Activated T-cell treated with anti-CD3 and anti-CD28 coated beads, Interleukin-2, amount 50 U/mL, for 4 hours (primary cell): ENCODE measurements at places on chromosomes 16 and 17.
A peak's percentile ranks its signal among the peaks of the same experiment; 100 is the strongest.

DNA sequence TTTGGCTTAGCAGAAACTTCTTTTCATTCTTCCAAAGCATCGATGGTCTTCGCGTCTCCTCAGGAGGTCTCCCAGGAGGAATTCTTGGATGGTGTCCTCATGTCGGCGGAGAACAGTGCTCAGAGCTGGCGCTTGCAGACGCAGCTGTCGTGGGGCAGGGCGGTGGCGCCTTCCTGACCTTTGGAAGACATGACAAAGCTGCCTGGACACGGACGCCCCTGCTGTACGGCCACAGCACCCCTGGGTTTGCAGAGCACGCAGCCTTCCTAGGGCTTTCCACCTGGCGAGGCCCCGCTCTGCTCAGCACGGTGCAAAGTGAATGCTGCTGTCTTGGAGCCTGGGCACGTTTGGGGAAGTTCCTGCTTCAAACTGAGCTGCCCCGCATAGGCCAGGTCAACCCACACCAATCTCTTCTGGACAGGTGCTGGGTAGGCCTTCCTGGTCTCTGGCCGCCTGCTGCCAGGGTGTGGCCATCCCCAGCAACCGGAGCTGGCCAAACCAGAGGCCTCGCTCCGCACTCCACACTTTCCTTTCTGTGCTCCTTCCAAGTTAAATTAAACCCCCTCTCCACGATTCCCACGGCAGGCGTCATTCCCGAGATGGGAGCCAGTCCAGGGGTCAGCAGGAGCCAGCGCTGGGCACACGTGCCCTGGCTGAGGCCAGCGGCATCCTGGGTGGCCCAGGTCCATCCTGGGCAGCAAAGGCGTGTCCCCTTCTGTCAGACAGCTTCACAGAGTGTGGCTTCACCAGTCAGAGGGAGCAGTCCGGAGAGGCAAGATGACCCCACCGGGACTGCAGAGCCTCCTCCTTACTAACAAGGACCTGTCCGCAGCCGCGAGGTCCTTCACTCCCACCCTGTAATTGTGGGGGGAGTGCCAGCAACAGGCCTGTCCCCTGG, 15.0 kb upstream of the KREMEN2 start:
- no peak for DNase-seq

- no peak for DNase-seq
Measured at GRCh38 chr17:14902297-14902696, 362.8 kb downstream of the PMP22 start.

GRCh38 chr16:49913720-49914119, 57.8 kb upstream of the ZNF423 start:
- DNase-seq, result no peak

GRCh38 chr16:80372341-80372740, 168.5 kb upstream of the DYNLRB2 start:
- DNase-seq, result no peak

GRCh38 chr17:42819939-42820535, 4.0 kb downstream of the BECN1 start:
- peak; percentile 54 for DNase-seq

DNA sequence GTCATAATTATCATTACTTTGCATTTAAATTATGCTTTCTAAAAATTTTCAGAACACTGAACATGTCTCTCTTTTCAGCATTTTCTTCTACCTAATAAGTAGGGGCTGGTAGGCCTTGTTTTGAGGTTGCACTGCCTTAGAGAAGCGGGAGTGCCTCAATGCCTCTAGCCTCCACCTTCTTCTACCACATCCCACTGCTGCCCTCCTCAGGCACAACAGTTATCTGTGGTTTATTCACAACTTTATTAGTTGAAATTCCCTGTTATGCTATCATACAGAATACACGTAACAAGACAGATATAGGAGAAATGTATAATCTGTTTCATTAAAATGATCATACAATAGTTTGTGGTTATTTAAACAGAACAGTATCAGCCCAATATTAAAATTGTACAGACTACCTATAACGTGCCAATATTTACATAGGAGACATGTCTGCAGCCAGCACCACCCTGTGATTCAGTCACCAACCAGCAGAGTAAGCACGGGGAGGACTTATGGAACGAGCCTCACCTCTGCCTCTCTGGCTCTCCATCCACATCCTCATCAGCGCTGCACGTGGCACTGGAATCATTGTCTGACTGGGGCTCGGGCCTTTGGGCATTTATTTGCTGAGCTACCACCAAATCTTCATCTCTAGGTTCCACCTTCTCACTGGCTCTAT, 101.2 kb downstream of the TTC19 start:
- DNase-seq, result no peak

DNA sequence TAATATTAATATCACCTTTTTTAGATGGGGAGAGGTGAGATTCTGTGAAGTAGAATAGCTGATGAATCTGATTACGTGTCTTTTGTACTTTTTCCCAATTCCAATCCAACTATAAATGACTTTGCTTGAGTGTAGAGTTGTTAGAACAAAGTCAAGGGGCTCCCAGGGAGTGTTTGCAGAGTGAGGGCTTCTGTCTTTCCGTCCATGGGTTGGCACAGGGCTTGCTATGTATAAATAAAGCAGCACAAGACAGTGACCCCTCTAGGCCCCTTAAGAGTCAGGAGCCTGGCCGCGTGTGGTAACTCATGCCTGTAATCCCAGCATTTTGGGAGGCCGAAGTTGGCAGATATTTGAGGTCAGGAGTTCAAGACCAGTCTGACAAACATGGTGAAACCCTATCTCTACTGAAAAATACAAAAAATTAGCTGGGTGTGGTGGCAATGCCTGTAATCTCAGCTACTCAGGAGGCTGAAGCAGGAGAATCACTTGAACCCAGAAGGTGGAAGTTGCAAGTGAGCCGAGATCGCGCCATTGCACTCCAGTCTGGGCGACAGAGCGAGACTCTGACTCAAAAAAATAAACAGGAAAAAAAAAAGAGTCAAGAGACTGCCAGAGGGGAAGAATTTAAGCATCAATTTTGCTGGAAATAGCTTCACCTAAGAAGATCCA, 127.9 kb upstream of the HS3ST3A1 start:
- DNase-seq, result no peak

DNA sequence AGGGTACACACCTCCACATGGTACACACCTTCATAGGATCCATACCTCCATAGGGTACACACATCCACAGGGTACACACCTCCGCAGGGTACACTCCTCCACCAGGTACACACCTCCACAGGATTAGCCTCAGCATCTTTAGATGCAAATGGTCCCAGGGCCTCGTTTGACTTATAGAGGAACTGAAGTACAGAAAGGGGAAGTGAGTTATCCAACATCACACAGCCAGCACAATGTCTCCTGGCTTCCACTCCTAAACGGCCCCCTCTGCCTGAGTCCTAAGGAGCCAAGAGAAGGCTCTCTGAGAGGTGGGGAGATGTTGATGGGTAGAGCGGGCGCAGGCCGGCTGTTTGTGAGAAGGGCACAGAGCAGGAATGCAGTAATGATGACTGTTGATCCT, 12.0 kb downstream of the FOXN1 start:
- DNase-seq, result no peak

- no peak for DNase-seq
Measured at GRCh38 chr16:48507391-48507790, 102.6 kb downstream of the N4BP1 start.
